Stimulated activated CD4-positive, alpha-beta T cell treated with anti-CD3 and anti-CD28 coated beads, Interleukin-4, amount 100 ng/mL, for 48 hours (primary cell): ENCODE measurements at places on chromosomes 3 and 15.

GRCh38 chr3:78812166-78812565 is 955.6 kb downstream of the ROBO1 start:
- no peak for DNase-seq

GRCh38 chr15:58476525-58477162 is 44.9 kb downstream of the LIPC start:
- no peak for DNase-seq

DNA sequence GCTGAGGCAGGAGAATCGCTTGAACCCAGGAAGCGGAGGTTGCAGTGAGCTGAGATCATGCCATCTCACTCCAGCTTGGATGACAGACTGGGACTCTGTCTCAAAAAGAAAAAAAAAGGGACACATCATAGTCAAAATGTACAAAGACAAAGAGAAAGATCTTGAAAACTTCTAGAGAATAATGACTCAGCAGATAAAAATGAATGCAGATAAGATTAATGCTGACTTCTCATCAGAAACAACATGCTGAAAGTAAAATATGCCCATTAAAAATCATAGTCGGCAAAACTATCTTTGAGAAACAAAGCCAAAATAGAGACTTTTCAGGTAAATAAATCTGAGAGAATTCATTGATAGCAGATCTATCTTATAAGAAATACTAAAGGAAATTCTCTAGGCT is 271.1 kb upstream of the GPR149 start:
- DNase-seq, result no peak

GRCh38 chr3:100910986-100911385 is 82.2 kb downstream of the ABI3BP start:
- DNase-seq, result no peak

DNA sequence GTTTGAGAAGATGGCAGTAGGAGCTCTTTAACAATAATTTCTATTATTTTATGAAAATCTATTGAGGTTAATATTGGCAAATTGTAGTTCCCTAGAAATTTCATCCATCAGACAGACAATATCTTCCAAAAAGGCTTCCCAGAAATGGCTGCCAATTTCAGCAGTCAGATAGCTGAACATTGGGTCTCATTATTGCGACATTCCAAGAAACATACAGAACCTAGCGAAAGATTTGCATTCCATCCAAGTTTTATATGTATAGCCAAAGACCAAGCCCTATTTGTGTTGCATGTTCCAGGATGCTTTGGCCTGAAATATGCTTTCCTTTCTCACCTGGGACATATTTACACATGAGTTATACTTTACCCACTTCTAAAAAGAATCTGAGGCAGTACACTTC is 24.5 kb downstream of the ACP3 start:
- DNase-seq, result no peak

DNA sequence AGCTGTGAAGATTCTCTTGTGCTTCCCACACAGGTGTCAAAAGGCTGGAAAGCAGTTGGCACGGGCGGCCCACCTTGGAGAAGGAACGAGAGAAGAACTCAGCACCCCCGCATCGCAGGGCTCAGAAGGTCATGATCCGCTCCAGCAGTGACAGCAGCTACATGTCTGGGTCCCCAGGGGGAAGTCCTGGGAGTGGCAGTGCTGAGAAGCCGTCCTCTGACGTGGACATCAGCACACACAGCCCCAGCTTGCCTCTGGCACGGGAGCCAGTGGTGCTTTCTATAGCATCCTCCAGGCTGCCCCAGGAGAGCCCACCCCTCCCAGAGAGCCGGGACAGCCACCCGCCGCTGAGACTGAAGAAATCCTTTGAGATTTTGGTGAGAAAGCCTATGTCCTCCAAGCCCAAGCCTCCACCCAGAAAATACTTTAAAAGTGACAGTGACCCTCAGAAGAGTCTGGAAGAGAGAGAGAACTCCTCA is 31.4 kb downstream of the STARD5 start:
- no peak for DNase-seq

- DNase-seq, result no peak
These were observed 33.8 kb upstream of the ACP3 start for GRCh38 chr3:132283440-132283839.

GRCh38 chr3:55480911-55481743 is 6.0 kb downstream of the WNT5A start:
- no peak for DNase-seq

GRCh38 chr3:183253528-183254486 is 754 bp downstream of the B3GNT5 start:
- DNase-seq, result no peak

DNA sequence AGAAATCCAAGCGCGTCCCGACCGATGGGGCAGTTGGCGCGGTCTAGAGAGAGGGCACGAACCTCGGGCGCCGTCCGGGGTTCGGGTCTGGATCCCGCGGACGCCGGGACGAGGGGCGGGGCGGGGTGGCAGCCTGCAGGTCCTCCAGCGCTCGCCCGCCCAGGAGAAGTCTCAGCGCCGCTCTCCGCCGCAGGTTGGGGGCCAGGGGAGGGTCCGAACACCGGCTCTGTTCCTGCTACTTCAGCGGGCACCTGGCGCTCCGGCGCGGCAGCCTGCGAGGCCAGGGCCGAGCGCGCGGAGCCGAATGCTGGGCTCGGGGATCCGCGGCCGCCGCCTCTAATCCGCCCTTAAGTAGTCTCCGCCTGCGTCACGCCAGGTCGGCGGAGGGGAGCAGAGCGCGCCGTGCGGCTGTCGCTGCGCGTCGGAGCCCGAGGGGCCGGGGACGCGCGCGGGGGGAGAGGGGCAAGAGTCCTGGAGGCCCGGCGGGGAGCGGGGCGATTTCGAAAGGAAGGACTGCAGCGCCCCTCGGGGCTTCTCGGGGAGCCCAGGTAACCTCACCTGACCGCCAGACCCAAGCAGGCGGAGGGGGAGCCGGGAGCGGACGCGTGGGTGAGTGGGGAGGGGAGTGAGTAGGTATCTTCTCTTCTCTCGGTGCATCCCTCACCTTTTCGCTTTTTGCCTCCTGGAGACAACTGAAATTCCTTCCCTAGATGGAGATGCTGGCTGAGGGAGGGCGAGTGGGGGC is at the start of gene GJD2:
GJD2 (minus strand) TSS at position 325 of the 745 bp plus-strand sequence. CDS start 510 bp downstream, outside the sequence.
- no peak for DNase-seq

GRCh38 chr3:194086388-194087075 is 49.4 kb upstream of the HES1 start:
- no peak for DNase-seq

- DNase-seq, result no peak
These were observed 263.6 kb upstream of the HES1 start for GRCh38 chr3:193872265-193872753.

DNA sequence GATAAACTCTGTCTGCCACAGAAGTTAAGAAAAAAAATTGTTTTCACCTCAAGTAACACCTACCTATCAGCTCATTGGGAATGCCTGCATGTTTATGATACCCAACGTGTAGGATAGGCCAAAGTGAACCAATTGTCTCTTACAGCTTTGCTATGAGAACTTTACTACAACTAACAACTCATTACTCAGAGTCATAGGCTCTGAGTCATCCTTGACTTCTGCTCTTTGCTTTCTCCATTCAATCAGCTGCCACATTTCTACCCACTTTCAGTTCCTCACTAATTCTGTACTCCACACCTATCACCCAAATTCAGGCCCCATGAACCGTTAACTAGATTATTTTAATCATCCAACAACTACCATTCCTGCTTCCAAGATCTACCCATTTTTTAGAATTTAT is 843.9 kb downstream of the TUSC7 start:
- DNase-seq, result no peak

DNA sequence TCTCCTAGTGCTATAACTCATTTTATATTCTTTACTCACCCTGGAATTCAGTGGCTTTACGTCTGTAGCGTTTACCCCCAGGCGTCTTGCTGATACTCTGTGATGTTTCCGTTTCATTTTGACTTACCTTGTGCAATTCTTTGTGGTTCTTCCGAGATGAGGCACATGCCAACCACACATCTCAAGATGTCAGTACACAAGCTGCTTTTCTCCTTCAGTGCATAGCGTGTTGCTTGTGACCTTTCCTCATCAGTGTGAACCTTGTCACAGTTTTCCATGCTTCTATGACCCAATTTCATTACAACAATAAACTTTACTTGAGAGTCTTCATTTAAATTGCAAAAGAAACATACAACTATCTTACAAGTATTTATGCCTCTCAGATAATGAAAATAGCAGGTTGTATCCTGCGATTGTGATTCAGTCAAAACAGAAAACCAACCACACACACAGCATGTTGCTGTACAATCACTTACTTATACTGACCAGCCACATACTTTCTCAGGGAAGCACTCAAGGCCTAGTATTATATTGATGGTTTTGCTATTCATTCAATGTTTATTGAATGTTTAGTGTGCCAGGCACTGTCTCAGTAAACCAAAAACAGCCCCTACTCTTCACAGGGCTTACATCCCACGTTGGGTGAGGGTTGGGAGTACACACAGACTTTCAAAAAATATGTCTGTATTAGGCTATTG is 4.6 kb upstream of the TBL1XR1 start:
- no peak for DNase-seq

DNA sequence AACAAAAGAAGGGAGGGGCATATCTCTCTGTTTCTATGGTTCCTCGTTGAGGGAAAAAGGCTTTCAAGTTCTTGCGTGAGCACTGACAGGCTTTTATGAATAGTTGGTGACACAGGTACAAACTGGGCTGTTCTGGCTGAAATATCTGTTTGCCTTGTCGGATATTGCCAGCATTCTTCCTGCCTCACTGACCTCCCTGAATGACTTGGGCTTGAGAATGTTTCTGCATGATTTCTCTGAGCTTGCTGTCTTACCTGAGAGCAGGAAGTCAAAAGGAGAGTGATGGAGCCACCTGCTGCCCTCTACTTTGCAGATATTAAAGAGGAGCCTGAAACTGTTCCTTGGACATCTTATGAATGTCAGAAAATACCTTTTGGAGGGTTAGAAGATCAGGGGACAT is 4.8 kb downstream of the GCNT3 start:
- DNase-seq, result no peak

GRCh38 chr15:79028411-79028964 is 62.1 kb downstream of the RASGRF1 start:
- peak; percentile 38 for DNase-seq

DNA sequence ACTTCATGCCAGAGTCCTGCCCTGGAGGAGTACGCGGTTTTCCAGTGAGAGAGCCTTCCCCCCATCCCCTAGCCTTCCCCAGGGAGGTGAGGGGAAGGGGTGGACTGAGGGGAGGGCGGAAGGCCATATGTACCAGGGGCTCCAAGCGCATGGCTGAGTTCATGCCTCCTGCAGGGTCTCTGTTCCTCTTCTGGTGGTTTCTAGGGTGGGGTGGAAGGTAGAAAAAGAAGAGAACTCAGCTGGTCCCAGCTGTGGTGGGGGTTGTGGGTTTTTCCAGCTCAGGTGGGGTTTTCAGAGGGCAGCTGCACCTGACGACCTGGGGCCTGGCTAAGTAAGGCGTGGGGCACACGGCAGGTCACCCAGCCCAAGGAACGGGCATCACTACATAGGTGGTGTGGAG is 10.7 kb upstream of the IQSEC1 start:
- no peak for DNase-seq

DNA sequence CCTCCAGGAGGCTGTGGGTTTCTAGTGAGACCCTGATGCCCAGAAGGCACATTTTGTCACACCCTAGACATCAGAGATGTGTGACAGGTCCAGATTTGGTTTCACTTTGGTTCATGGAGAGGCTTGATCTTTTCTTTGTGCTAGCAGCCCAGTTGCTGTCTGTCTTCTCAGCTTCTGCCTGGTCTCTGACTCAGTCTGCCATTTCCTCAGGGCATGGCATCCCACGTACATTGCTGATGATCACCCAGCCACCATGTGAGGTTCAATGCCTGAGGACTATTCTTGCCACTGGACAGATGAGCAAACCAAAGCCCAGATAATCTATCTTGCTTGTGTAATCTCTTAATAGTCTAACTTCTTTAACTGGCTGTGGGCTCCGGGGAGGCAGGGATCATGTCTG is 144.9 kb upstream of the MRPS22 start:
- DNase-seq, result no peak

GRCh38 chr3:18027161-18027939 is 284.9 kb upstream of the TBC1D5 start:
- DNase-seq, result no peak

DNA sequence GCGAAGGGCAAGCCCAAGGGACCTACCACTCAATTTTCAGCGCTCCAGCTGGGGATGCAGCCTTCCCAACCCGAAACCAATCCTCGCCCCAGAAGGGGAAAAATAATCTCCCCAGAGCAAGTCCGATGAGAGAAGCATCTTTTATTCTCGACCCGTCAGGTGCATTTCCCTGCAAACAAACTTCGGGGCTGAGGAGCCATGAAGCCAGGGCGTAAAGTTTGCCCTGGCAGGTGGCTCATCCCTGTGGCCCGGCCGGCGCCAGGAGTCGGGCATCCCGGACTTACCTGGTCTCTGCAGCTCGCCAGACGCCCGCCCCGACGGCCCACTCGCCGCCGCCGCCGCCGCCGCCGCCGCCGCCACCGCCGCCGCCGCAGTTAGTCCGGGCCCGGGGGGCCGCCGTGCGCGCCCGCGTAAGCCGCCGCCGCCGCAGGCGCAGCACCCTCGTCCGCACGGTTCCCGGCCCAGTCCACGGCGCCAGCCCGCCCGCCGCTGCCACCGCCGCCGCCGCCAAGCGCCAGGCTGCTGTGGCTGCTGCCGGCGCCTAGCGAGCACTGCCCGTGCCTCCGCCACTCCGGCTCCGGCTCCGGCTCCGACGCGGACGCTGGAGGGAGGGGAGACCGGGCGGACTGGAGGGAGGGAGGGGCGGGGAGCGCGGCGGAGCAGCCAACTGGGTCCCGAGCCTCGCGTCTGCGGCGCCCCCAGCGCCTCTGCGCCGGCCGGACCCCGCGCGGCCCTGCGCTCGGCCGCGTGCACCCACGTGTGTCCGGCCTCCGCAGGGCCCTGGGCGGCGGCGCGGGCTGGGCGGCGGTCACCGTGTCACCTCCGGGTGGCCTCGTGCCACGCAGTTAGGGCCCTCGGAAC is at the start of gene CNTN3:
CNTN3 (minus strand) TSS at position 553 of the 861 bp plus-strand sequence. CDS start 93,547 bp downstream, outside the sequence.
- DNase-seq, result no peak

GRCh38 chr3:69504232-69504631 is 118.3 kb upstream of the FRMD4B start:
- DNase-seq, result no peak
